SW 1271 (cell line): ENCODE measurements at places on chromosomes 6 and 20.

GRCh38 chr6:152478377-152479010 lies 158.7 kb downstream of the SYNE1 start:
- DNase-seq, result no peak

DNA sequence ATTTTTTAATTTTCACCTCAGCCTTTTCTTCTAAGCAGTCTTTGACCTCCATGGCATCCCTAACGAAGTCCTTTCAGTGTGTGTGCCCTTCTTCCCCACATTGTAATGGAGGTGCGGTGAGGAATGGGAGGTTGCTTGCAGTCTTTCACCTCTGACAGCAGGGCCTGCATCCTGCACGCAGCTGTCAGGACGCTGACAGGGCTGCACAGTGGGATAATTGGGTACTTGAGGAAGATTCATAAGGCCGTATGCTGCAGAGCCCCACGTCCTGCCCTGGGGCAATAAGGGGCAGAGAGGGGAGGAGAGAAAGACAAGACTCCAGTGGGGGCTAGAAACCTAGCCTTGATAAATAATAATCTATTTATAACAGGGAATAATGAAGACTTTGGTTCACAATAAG lies 184.7 kb downstream of the SAMD5 start:
- no peak for DNase-seq

- DNase-seq, result no peak
These were observed 65.5 kb downstream of the ARID1B start for GRCh38 chr6:156842598-156843250.

GRCh38 chr6:39925191-39925930 lies 8.9 kb downstream of the MOCS1 start:
- DNase-seq, result no peak

GRCh38 chr6:36113703-36114102 lies 16.6 kb upstream of the MAPK13 start:
- no peak for DNase-seq

DNA sequence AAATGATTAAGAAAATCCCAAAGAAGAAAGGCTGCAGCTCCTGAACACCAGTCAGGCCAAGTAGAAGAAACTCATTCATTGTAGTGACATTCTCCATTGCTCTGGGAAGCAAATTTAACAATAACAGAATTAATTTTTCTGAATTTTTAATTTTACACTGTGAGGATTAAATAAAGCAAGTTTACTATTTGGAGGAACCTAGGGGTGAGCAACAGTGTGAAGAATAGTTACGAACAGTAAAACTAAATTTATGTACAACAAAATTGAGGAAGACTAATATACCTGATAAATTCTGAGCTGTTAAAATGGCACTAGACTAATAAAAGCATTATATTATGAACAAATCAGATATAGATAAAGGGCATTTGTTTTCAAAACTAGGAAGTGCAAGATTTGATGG lies at the start of gene OR12D3:
OR12D3 (minus strand) TSS at position 101 of the 400 bp plus-strand sequence; CDS start at position 97, 4 bp downstream.
- no peak for DNase-seq
